ENCODE measurements at places on chromosomes 5 and 9. TPM values are rescaled to one million over a fixed set of nuclear protein-coding genes. Genes with fewer than 3 reads are reported as not detected.

WNT8A gene
- not detected for total RNA-seq

DNA sequence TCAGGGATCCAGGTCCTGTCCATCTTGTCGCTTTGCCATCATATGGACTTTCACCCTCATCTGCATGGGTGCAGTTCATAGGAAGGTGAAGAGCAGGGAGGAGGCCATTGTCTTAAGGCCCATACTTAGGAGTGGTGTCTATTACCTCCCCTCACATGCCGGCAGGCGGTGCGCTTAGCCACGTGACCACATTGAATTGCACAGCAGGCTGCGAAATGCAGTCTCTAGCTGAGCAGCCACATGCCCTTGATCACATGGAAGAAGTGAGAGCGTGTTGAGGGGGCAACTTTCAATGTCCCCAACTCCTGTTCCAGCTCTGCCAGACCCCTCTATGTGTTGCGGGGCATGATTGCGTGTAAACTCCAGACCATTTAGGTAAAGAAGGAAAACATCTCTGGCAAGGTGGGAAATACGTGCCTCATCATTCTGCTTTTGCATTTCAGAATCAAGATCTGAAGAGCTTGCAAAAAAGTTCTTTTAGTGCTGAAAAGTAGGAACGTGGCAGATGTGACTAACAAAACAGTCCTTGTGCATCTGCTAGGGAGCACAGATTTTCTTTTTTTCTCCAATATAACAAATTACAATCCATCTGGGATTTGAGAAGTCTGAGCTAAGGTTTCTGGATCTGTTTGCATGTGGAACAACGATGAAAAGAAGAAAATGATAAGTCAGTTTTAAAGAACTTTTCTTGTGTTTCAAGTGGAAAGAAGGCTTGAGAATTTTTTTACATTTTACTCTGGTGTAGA is 34.4 kb downstream of the ROPN1L start:
- DNase-seq = no peak
- H3K27ac ChIP-seq = no peak overlapping the region
- no peaks in the 10 kb centered on the region for H3K4me1 ChIP-seq

- no peak for DNase-seq
- no peak overlapping the region for H3K4me3 ChIP-seq
- H3K4me1 ChIP-seq = no peaks in the 10 kb centered on the region
- no peaks in the 10 kb centered on the region for H3K27me3 ChIP-seq
Measured at GRCh38 chr5:151612689-151613427, 21.7 kb upstream of the FAT2 start.

KLF9 gene
- 187 TPM for total RNA-seq

CATSPER3 gene
- not detected for total RNA-seq

- no peak overlapping the region for H3K27ac ChIP-seq
- no peaks in the 10 kb centered on the region for H3K4me1 ChIP-seq
- DNase-seq = no peak
- no peaks in the 10 kb centered on the region for H3K36me3 ChIP-seq
- H3K4me3 ChIP-seq = no peak overlapping the region
- H3K27me3 ChIP-seq = no peaks in the 10 kb centered on the region
Measured at GRCh38 chr5:107796797-107797196, 126.1 kb upstream of the EFNA5 start.

PTBP3 gene
- 55.6 TPM for total RNA-seq

- no peak overlapping the region for H3K27ac ChIP-seq
- no peak overlapping the region for H3K4me3 ChIP-seq
- no peak for DNase-seq
- H3K27me3 ChIP-seq = no peaks in the 10 kb centered on the region
- peaks cover 70% of the 10 kb centered on the region for H3K36me3 ChIP-seq
- H3K4me1 ChIP-seq = no peaks in the 10 kb centered on the region
Measured at GRCh38 chr9:114339130-114339908, 9.7 kb downstream of the ORM2 start.

- H3K4me1 ChIP-seq = no peaks in the 10 kb centered on the region
- H3K36me3 ChIP-seq = no peaks in the 10 kb centered on the region
- no peaks in the 10 kb centered on the region for H3K27me3 ChIP-seq
- no peak overlapping the region for H3K27ac ChIP-seq
Measured at GRCh38 chr9:102551346-102551745, 443.8 kb upstream of the CYLC2 start.

DNA sequence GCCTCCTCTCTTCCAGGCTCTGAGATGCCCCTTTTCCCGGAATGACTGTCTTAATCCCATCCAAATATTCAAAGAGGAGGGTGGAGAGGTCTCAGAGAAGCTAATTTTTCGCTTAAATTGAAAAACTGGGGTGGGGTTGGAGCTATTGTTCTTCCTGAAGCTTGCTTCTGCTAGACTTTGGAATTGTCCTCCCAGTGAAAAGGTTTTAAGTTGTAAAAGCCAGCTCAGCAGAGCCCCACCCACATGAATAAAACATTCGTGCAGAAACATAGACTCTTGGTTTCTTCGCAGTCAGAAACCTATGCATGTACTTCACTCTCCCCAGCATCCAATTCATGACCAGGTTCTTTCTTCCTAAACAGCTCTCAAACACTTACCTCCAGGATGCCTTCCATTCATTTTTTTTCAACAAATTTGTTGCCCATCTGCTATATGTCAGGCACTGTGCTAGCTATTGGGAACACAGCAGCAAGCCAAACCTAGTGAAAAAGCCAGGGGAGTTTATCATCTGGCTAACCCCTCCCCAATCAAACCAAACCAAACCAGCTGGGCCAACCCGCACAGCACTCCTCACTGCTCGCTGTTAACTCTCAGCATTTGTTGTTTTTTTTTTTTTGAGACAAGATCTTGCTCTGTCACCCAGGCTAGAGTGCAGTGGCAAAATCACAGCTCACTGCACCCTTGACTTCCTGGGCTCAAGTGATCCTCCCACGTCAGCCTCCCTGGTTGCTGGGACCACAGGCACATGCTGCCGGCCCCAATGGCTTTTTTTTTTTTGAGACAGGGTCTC is 37.9 kb upstream of the OCLN start:
- H3K27me3 ChIP-seq = no peaks in the 10 kb centered on the region
- no peaks in the 10 kb centered on the region for H3K36me3 ChIP-seq
- H3K27ac ChIP-seq = no peak overlapping the region
- H3K4me1 ChIP-seq = no peaks in the 10 kb centered on the region
- no peak overlapping the region for H3K4me3 ChIP-seq

CBY3 gene
- 1.4 TPM for total RNA-seq

DNA sequence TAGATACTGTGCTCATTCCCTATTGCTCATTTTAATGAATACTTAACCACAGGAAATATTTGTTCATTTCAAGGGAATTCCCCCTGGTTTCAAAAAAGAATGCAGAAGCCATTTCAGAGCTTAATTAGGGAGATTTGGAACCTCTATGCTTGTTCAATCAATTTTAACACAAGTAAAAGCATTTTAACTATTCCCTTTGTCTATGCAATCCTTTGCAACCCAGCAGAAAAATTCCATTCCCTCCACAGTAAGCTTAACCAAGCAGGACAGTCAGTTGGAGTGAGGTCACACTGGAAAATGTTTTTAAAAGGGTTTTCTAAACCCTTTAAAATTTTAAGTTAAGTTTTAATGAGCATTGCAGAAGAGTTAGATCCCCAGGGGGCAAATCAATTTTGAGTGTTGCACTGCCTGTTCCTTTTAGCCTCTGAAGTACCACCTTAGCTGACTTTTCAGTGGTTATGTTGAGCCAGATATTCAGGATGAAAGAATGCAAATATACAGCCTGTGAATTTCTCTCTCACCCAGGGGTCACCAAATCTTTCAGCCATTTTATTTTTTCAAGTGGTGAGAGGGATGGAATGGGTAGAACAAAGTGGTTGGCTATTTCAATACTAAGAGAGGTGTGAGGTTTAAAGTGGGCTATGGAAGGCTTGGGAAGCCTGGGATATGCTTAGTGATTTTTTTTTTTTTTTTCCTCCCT is 356.2 kb upstream of the NUDT12 start:
- H3K27me3 ChIP-seq = no peaks in the 10 kb centered on the region
- no peak overlapping the region for H3K27ac ChIP-seq
- no peaks in the 10 kb centered on the region for H3K36me3 ChIP-seq
- no peak for DNase-seq

- no peaks in the 10 kb centered on the region for H3K27me3 ChIP-seq
- H3K4me3 ChIP-seq = no peak overlapping the region
- H3K36me3 ChIP-seq = no peaks in the 10 kb centered on the region
Measured at GRCh38 chr5:126124706-126125345, 298.4 kb upstream of the GRAMD2B start.

PCDHA6 gene
- 0.14 TPM for total RNA-seq

SCGB3A1 gene
- not detected for total RNA-seq

ADAMTS12 gene
- total RNA-seq = 7.3 TPM

DNA sequence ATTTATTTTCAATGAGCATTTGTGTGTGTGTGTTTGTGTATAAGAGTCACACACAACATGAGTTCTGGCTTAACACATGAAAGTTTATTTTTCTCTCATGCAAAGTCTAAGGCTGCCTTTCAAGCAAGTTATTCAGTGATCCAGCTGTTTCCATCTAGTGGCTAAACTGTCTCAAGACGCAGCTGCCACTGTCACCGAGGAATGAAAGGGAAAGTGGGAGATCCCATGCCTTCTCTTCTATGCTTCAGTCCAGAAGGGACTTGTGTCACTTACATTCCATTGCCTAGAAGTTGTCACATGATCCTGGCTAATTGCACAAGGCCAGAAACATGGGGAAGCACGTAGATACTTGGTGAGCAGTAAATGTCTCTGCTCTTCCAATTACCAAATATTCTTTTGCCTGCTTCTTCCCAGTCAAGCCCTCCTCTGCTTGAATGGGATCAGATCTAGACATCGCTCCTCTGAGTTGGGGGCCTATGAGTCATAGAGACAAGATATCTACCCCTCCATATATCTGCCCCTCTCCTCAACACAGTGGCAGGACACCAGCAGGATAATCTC is 30.4 kb upstream of the SLIT3 start:
- H3K4me3 ChIP-seq = no peak overlapping the region
- H3K27ac ChIP-seq = no peak overlapping the region
- no peaks in the 10 kb centered on the region for H3K36me3 ChIP-seq
- H3K27me3 ChIP-seq = no peaks in the 10 kb centered on the region

DNA sequence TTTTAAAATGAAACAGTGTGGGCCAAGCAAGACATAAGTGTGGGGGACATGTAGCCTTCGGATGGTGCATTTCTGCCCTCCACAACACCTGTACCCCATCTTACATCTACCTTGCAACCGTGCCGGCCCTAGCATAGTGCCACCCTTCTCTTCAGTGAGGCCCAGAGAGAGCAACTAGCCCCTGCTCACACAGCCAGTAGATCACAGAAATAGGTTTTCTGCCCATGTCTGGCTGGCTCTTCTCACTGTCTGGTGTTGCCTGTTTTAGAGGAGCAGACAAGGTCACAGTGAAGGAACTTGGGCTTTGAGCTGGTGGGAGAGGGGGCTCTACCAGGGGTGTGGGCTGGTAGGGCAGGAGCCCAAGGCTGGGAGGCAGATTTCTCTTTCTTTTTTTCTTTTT is 11.1 kb downstream of the PDLIM7 start:
- no peak overlapping the region for H3K4me3 ChIP-seq
- H3K27me3 ChIP-seq = no peaks in the 10 kb centered on the region
- H3K36me3 ChIP-seq = peaks cover 78% of the 10 kb centered on the region
- no peak overlapping the region for H3K27ac ChIP-seq
- DNase-seq = no peak

GRCh38 chr5:174356536-174356935 is 311.0 kb downstream of the NSG2 start:
- no peak overlapping the region for H3K4me3 ChIP-seq
- no peaks in the 10 kb centered on the region for H3K36me3 ChIP-seq
- H3K27me3 ChIP-seq = no peaks in the 10 kb centered on the region

DNA sequence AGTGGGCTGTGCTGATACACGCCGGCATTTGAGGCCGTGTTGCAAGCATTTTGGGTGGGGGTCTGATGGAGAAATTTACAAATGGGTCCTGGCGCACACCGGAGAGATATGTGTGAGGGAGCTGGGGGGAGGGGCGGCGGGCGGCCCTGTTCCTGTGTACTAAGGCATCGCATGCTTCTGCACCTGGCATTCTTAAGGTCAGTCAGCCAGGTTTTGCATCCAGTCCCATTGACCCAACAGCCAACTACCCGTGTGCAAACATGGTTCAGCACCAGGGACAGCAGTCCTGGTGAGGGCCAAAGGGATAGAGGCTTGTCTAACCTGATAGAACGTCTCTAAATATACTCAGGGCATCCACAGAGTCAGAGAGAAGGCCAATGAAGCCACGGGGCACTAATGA is 839 bp downstream of the GABRG2 start:
- no peaks in the 10 kb centered on the region for H3K4me1 ChIP-seq
- no peak overlapping the region for H3K27ac ChIP-seq
- no peak overlapping the region for H3K4me3 ChIP-seq
- DNase-seq = no peak
- no peaks in the 10 kb centered on the region for H3K36me3 ChIP-seq

DNA sequence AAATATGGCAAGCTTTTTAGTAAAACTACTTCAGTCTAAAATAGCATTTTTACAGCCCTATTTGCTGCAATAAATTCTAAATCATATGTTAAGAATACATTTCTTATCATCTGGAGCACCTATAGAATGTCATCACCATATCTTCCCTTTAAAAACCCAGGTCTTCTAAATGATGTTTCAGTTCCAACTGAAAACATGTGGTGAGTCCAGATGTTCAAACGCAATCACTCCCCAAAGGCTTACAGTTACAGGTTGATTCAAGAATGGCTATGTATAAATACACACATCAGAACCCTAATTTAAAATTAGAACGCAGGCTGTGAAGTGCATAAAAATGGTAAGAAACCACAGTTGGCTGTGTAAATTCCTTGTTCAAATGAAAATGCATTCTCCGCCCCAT is 796.3 kb downstream of the MAT2B start:
- no peak overlapping the region for H3K4me3 ChIP-seq
- no peak for DNase-seq
- H3K36me3 ChIP-seq = no peaks in the 10 kb centered on the region
- no peak overlapping the region for H3K27ac ChIP-seq
- H3K4me1 ChIP-seq = no peaks in the 10 kb centered on the region
- no peaks in the 10 kb centered on the region for H3K27me3 ChIP-seq

DNA sequence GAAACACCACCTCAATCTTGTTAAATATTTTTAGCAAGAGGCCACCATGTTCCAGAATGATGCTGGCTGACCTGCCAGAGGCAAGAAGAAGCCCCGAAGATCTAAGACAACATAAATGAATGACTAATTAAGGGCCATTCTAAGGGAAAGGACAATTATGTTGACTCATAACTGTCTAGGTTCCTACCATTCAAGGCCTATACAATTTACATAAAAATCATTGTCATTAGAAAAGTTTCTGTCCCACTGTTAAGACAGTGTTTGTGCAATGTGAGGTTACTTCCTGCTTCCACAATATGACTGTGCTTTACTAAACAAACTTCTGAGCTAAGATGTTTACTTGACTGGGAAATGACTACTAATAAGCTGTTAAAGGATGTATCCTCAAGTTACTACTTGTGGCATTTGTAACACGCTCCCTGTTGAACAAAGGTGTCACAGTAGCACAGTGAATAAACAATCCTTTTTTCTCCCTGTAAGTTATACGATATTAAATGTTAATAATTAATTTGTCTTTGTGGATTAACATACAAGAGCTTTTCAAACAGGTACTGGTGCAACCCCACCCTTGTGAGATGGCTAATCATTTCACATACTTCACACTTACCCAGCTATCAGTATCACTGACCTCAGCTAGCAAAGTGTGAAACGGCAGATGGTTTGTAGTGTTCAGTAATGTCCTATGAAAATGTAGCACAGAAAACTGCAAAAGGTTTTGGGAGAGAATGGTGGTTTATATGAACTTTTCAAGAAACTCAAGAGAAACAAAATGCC is 195.8 kb downstream of the EFNA5 start:
- no peaks in the 10 kb centered on the region for H3K36me3 ChIP-seq
- peaks cover 4% of the 10 kb centered on the region for H3K4me1 ChIP-seq
- no peak overlapping the region for H3K27ac ChIP-seq
- no peak overlapping the region for H3K4me3 ChIP-seq
- no peaks in the 10 kb centered on the region for H3K27me3 ChIP-seq
- DNase-seq = no peak

- peaks cover 20% of the 10 kb centered on the region for H3K4me1 ChIP-seq
- no peak for DNase-seq
- H3K27me3 ChIP-seq = no peaks in the 10 kb centered on the region
- peak overlapping the region; percentile 65 for H3K4me3 ChIP-seq
Measured at GRCh38 chr5:151238303-151238741, 14.4 kb upstream of the CCDC69 start.
